Spinal cord (tissue), 10 donors: ENCODE measurements at places on chromosomes 11 and 22.

GRCh38 chr11:36073411-36074203 lies 129.7 kb downstream of the LDLRAD3 start:
- H3K36me3 ChIP-seq, result peaks cover 8% of the 10 kb centered on the region
- H3K27ac ChIP-seq, result peak overlapping the region; percentile 1
- no peaks in the 10 kb centered on the region for H3K27me3 ChIP-seq
- peaks cover 13% of the 10 kb centered on the region for H3K4me1 ChIP-seq
- peak; percentile 80 for DNase-seq

DNA sequence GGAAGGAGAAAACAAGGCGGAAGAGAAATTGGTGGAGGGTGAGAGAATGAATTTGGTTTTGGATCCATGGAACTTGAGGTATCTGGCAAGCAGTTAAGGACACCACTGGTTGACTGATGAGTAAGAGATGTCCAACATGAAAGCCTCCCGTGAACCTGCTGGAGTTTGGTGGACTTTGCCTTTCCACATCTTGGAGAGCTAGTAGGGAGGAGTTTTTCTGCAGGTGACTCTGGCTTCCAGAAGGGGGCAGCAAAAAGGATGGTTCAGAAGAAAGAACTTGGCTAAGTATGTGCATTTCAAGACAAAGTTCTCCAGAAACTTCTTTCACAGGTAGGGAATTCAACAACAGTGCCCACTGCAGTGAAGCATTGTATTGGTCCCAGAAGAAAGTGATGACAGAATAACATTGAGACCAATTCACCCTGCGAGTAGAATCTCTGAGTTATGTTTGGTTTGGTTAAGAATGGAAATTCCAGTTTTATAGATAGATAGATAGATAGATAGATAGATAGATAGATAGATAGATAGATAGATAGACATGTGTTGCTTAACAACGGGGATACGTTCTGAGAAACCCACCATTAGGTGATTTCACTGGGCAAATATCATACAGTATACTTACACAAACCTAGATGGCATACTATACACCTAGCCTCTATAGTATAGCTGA lies 28.5 kb downstream of the DCDC1 start:
- H3K4me1 ChIP-seq, result no peaks in the 10 kb centered on the region
- no peak overlapping the region for H3K27ac ChIP-seq
- H3K36me3 ChIP-seq, result no peaks in the 10 kb centered on the region
- no peak overlapping the region for H3K4me3 ChIP-seq
- no peak for DNase-seq

DNA sequence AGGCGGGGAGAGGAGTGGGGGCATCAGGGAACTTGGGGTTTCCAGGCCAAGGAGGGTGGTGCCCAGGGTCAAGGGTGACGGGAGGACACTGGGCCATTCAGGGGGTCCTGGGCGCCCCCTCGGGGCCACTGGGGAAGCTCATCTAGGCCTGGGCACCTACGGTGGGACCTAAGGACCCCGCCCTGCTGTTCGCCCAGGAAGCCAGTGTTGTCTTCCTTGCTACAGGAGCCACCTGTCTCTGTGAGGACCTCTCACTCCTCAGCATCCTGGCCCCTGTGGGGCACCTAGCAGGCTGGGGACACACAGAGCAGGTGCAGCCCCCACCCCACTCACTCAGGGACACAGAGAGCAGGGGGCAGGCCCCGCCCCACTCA lies 191.6 kb downstream of the IGLL1 start:
- H3K27me3 ChIP-seq, result no peaks in the 10 kb centered on the region
- H3K36me3 ChIP-seq, result peaks cover 50% of the 10 kb centered on the region
- H3K4me3 ChIP-seq, result no peak overlapping the region
- no peak for DNase-seq
- peaks cover 35% of the 10 kb centered on the region for H3K4me1 ChIP-seq

GRCh38 chr11:64796757-64797541 lies 6.1 kb downstream of the MAP4K2 start:
- no peak overlapping the region for H3K27ac ChIP-seq
- peaks cover 18% of the 10 kb centered on the region for H3K4me1 ChIP-seq
- no peaks in the 10 kb centered on the region for H3K27me3 ChIP-seq
- H3K36me3 ChIP-seq, result peaks cover 80% of the 10 kb centered on the region
- no peak for DNase-seq

GRCh38 chr22:43574738-43575137 lies 162.9 kb downstream of the MPPED1 start:
- no peak overlapping the region for H3K4me3 ChIP-seq
- H3K4me1 ChIP-seq, result peaks cover 4% of the 10 kb centered on the region
- H3K36me3 ChIP-seq, result peaks cover 4% of the 10 kb centered on the region

DNA sequence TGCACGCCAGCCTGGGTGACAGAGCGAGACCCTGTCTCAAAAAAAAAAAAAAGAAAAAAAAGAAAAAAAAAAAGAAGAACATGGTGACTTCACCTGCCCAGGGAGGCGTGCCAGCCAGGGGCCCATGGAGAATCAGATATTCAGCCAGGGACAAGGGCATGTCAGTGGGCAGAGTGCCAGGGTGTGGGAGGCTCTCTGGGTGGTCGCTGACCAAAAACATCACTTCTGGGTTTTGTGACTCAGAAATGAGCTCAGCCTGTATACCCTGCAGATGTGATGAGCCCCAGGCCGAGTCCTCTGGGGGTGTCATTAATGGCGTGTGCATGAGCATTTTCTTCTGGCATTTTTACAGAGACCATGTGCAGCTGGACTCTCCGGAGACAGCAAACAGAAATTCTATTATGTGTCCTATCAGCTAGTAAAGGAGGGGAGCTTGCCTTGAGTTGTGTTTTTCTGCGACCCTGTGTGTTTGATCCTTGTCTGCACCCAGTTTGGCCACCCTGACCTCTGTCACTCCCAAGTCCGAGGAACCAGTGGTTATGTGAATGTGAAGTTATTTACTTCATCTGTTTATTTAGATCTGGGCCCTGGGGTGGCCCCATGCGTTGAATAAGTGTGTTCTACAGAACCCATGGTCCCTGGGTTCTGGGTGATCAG lies 53.6 kb downstream of the BCR start:
- no peaks in the 10 kb centered on the region for H3K27me3 ChIP-seq
- H3K4me1 ChIP-seq, result peaks cover 74% of the 10 kb centered on the region

GRCh38 chr11:71946144-71946571 lies 17.3 kb downstream of the RNF121 start:
- H3K36me3 ChIP-seq, result peaks cover 4% of the 10 kb centered on the region
- H3K27ac ChIP-seq, result no peak overlapping the region
- DNase-seq, result no peak
- H3K4me1 ChIP-seq, result no peaks in the 10 kb centered on the region
- no peaks in the 10 kb centered on the region for H3K27me3 ChIP-seq

- no peak overlapping the region for H3K4me3 ChIP-seq
- no peaks in the 10 kb centered on the region for H3K36me3 ChIP-seq
- H3K27ac ChIP-seq, result no peak overlapping the region
- no peaks in the 10 kb centered on the region for H3K27me3 ChIP-seq
- H3K4me1 ChIP-seq, result no peaks in the 10 kb centered on the region
Observed at GRCh38 chr11:11363674-11364073, 10.6 kb upstream of the CSNK2A3 start.

GRCh38 chr11:848380-848931 lies 5.8 kb downstream of the TSPAN4 start:
- H3K27ac ChIP-seq, result no peak overlapping the region
- no peak for DNase-seq
- H3K4me1 ChIP-seq, result peaks cover 81% of the 10 kb centered on the region
- H3K36me3 ChIP-seq, result peaks cover 12% of the 10 kb centered on the region
- H3K4me3 ChIP-seq, result no peak overlapping the region

- no peak for DNase-seq
- no peaks in the 10 kb centered on the region for H3K27me3 ChIP-seq
- H3K4me3 ChIP-seq, result no peak overlapping the region
- H3K36me3 ChIP-seq, result peaks cover 30% of the 10 kb centered on the region
Observed at GRCh38 chr22:46429325-46429853, 93.9 kb downstream of the TRMU start.

- H3K4me3 ChIP-seq, result peak overlapping the region; percentile 49
- H3K27ac ChIP-seq, result peak overlapping the region; percentile 92
- DNase-seq, result no peak
- H3K27me3 ChIP-seq, result no peaks in the 10 kb centered on the region
- peaks cover 11% of the 10 kb centered on the region for H3K36me3 ChIP-seq
Observed at GRCh38 chr11:75583718-75584658, 21.9 kb downstream of the SERPINH1 start.

DNA sequence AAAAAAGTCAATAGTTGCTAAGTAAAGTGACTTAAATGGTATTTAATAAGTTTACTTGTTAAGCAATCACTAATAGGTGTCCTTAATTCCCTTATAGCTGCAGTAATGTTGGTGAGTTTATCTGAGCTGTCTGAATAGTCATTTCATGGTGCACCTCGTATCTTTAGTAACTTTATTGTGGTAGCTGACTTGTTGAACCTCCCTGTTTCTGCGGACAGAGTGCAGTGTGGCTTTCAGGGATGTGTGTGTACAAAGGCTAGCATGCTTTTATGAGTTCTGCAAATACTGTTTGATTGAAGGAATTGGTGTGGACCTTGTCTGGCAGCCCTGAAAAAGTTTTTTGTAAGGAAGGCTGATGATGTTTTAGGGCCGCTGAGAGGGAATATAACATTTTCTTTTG lies 2.6 kb downstream of the ZNRF3 start:
- DNase-seq, result no peak
- H3K4me1 ChIP-seq, result peaks cover 17% of the 10 kb centered on the region
- H3K27me3 ChIP-seq, result peaks cover 3% of the 10 kb centered on the region
- H3K36me3 ChIP-seq, result no peaks in the 10 kb centered on the region
- peak overlapping the region; percentile 57 for H3K27ac ChIP-seq

- DNase-seq, result no peak
- no peaks in the 10 kb centered on the region for H3K27me3 ChIP-seq
- peaks cover 32% of the 10 kb centered on the region for H3K4me1 ChIP-seq
- peaks cover 32% of the 10 kb centered on the region for H3K36me3 ChIP-seq
- no peak overlapping the region for H3K4me3 ChIP-seq
- no peak overlapping the region for H3K27ac ChIP-seq
Observed at GRCh38 chr11:119087747-119088241, 3.1 kb downstream of the HMBS start.

DNA sequence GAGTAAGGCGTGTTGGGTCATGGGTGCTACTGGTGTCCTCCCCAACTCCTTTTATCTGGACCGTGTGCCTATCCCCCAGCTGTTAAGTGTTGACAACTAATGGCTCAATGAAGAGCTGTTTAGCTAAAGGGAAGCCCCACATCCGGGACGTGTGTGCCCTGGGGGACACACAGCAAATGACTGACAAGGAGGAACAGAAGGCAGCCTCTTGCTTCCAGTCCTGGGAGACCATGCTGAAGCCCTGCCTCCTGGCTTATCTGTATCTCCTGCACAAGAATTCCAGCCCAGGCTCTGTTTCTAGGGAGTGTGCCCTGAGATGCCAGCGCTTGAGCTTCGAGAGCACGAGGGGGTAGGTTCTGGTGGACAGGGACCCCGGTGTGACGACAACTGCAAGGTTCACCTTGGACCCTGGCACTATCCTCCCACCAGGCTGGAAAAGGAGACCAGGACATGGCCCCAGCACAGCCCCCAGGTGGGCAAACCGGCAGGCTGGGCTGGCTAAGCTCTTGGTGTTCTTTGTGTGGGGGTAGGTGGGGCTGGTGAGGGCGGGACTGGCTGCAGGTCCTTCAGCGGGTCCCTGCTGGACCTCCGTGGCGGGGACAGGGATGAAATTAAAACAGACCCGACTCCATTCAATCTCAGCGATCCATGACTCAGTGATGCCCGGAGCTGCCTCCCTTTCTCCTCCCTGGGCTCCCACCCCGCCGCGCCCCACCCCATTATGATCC lies 21.0 kb downstream of the ASCL2 start:
- no peaks in the 10 kb centered on the region for H3K27me3 ChIP-seq
- H3K4me3 ChIP-seq, result no peak overlapping the region
- H3K4me1 ChIP-seq, result peaks cover 8% of the 10 kb centered on the region
- no peak overlapping the region for H3K27ac ChIP-seq
- no peaks in the 10 kb centered on the region for H3K36me3 ChIP-seq
- no peak for DNase-seq

DNA sequence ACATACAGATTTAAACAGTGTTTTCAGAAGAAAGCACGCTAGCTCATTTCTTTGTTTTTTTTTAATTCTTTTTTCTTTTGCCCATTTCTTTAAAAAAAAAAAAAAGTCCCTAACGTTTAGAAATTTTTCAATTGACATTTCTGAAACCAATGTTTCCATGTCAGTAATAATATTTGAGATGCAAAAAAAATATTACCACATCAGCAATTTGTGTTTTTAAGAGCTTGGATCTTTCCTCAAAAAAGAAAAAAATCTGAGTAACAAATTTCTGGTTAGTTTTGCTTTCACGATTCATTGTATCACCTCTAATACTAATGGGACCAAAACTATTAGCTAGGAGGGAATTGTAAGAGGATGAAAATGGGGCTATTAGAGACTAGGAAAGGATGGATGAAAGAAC lies 39.9 kb upstream of the ASPHD2 start:
- H3K4me3 ChIP-seq, result no peak overlapping the region
- H3K4me1 ChIP-seq, result no peaks in the 10 kb centered on the region
- H3K36me3 ChIP-seq, result no peaks in the 10 kb centered on the region
- no peak overlapping the region for H3K27ac ChIP-seq
- H3K27me3 ChIP-seq, result no peaks in the 10 kb centered on the region

DNA sequence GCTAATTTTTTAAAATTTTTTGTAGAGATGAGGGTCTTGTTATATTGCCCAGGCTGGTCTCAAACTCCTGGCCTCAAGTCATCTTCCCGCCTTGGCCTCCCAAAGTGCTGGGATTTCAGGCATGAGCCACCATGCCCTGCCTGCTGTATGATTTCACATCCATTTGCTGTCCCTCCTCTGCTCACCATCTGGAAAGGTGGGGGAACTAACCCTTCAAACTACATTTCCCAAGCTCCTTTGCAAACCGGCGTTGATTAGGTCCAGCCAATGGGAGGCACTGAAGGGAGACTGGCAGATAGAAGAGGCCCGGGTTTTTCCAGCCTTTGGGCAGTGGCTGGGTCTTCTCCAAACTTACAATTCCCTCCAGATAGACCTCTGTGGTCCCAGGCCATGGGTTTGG lies 19.3 kb downstream of the RFPL1 start:
- H3K27ac ChIP-seq, result no peak overlapping the region
- no peak for DNase-seq
- H3K27me3 ChIP-seq, result no peaks in the 10 kb centered on the region
- peaks cover 20% of the 10 kb centered on the region for H3K4me1 ChIP-seq
- no peak overlapping the region for H3K4me3 ChIP-seq

DNA sequence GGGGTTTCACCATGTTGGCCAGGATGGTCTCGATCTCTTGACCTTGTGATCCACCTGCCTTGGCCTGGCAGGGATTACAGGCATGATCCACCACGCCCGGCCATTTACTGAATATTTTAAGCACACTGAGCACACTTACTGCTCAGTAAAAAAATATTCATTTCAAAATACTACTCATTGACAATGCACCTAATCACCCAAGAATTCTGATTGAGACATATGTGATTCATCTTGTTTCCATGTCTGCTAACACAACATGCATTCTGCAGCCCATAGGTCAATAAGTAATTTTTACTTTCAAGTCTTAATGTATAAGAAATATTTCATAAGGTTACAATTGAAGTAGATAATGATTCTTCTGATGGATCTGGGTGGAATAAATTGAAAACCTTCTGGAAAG lies 4.2 kb upstream of the OR52J3 start:
- H3K36me3 ChIP-seq, result no peaks in the 10 kb centered on the region
- no peak overlapping the region for H3K4me3 ChIP-seq
- no peak overlapping the region for H3K27ac ChIP-seq
- no peaks in the 10 kb centered on the region for H3K4me1 ChIP-seq
- DNase-seq, result no peak
